ENCODE measurements at places on chromosomes 12 and 14.
A peak's percentile ranks its signal among the peaks of the same experiment; 100 is the strongest.

DNA sequence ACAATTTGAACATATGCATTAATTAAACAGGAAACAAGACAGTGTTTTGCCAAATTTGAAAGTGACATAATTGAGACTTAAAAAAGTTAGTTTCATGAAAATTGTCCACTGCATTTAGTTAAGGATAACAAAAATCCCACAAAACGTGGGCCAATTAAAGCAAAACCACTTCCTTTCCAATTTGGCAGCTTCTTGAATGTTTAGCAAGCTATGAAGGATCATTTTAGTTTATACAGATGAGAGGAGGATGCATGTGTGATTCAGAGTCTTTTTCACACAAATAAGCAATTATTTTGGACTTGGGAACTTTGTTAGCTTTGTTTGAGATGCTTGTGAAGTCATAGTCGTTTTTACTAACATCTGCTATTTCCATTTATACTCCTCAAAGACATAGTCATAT, 109.6 kb downstream of the ATXN7L3B start:
- no peak overlapping the region for H3K4me3 ChIP-seq
- H3K4me1 ChIP-seq = no peaks in the 10 kb centered on the region
- no peak overlapping the region for H3K27ac ChIP-seq
- no peaks in the 10 kb centered on the region for H3K27me3 ChIP-seq
- no peaks in the 10 kb centered on the region for H3K36me3 ChIP-seq

DNA sequence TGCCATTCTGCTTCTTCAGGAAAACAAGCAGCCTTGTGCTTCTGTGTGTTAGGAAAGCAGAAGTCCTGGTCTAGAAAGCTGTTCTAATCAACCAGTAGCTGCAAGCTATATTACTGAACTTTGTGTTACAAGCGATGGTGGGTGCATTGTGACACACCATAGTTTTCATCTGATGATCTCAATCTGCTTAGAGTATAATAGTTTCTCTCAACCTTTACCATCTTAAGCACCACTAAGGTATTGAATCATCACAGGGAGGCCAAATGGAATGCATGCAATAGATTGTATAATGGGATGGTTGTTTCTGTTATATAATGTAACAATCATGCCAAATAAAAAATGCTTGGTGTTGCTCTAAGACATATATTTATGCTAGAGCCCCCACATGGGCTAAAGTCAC, 771.7 kb downstream of the NOVA1 start:
- DNase-seq = no peak
- H3K27ac ChIP-seq = no peak overlapping the region
- H3K36me3 ChIP-seq = no peaks in the 10 kb centered on the region
- H3K4me1 ChIP-seq = no peaks in the 10 kb centered on the region
- no peak overlapping the region for H3K4me3 ChIP-seq

DNA sequence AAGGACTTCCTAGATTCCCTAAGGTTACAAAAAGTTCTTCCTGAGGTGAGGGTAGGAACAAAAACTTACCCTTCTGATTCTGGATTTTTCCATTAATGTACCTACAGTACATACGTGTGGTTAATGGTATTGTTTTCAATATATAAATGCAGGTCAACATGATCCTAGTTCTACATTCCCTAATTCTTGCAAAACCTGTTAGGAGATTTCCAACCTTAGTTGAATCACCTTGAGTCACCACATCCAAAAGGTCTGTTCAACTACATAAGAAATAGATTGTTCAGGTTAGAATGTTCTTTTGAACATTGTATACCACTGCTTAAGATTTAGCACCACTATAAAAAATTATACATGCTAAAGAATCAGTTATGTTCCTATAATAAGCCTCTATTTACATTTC, 118.9 kb downstream of the GARIN6 start:
- H3K27ac ChIP-seq = no peak overlapping the region
- peaks cover 16% of the 10 kb centered on the region for H3K4me1 ChIP-seq
- H3K4me3 ChIP-seq = no peak overlapping the region
- H3K27me3 ChIP-seq = no peaks in the 10 kb centered on the region

DNA sequence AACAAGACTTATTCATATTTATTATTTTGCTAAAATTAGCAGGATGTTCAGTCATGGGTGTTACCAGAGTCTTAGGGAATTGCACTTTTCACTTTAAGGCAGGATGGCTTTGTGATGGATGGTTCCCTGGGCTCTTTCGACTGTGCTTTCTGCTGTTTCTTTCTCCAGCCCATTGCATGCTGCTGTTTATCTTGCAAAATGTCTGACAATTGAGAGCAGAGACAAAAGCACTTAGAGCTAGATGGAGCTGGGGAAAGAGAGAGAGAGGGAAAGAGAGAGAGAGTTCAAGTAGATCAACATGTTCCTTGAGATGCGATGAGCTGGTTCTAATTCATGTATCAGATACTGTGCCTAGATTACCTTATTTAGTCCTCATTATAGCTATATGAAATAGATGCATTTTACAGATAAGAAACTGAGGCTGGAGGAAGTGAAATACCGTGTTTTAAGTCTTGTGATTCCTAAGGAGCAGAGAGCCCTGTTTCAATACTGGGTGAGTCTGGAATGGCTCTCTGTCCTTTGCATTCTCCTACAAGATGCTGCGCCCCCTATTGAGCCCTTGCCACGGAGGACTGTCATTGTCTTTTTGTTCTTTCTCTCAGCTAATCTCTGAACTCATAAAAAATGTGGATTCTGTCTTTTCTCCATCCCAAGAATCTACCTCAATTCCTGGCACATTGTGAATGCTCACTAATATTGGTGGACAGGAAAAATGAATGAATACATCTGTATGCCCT, 227.9 kb downstream of the ALG10B start:
- H3K27me3 ChIP-seq = no peaks in the 10 kb centered on the region
- no peaks in the 10 kb centered on the region for H3K36me3 ChIP-seq
- H3K27ac ChIP-seq = no peak overlapping the region
- peaks cover 12% of the 10 kb centered on the region for H3K4me1 ChIP-seq
- no peak overlapping the region for H3K4me3 ChIP-seq

DNA sequence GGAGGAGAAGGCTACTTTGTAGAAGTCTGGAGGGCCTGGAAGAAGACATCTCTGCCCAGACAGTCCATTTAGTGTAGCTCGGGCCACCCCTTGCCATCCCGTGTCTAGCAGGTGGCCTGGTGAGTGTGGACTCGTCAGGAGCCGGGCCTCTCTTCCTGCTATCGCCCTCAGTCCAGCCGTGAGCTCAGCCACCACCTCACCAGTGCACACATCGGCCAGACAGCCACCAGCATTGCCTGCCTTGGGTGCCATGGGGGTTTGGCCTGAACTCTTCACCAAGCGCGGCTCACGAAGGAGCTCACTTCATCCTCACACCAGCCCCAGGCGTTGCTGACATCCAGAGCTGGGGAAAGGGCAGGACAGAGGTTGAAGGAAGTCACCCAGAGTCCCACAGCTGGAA, 19.6 kb upstream of the TRAF3 start:
- no peaks in the 10 kb centered on the region for H3K36me3 ChIP-seq
- H3K27ac ChIP-seq = no peak overlapping the region
- no peak for DNase-seq
- no peaks in the 10 kb centered on the region for H3K4me1 ChIP-seq
- H3K4me3 ChIP-seq = no peak overlapping the region

GRCh38 chr14:95948558-95948981, 71.9 kb downstream of the TUNAR start:
- no peaks in the 10 kb centered on the region for H3K4me1 ChIP-seq
- H3K4me3 ChIP-seq = no peak overlapping the region
- no peaks in the 10 kb centered on the region for H3K27me3 ChIP-seq
- DNase-seq = no peak
- no peaks in the 10 kb centered on the region for H3K36me3 ChIP-seq

GRCh38 chr12:7411343-7411742, 32.6 kb downstream of the CD163L1 start:
- DNase-seq = no peak
- H3K27me3 ChIP-seq = peaks cover 33% of the 10 kb centered on the region
- no peak overlapping the region for H3K4me3 ChIP-seq
- H3K27ac ChIP-seq = no peak overlapping the region
- no peaks in the 10 kb centered on the region for H3K36me3 ChIP-seq
- H3K4me1 ChIP-seq = no peaks in the 10 kb centered on the region

- H3K36me3 ChIP-seq = no peaks in the 10 kb centered on the region
- H3K4me1 ChIP-seq = no peaks in the 10 kb centered on the region
- H3K4me3 ChIP-seq = no peak overlapping the region
- DNase-seq = no peak
- H3K27me3 ChIP-seq = peaks cover 39% of the 10 kb centered on the region
These were observed 243.5 kb downstream of the TMEM132C start for GRCh38 chr12:128510511-128510910.

DNA sequence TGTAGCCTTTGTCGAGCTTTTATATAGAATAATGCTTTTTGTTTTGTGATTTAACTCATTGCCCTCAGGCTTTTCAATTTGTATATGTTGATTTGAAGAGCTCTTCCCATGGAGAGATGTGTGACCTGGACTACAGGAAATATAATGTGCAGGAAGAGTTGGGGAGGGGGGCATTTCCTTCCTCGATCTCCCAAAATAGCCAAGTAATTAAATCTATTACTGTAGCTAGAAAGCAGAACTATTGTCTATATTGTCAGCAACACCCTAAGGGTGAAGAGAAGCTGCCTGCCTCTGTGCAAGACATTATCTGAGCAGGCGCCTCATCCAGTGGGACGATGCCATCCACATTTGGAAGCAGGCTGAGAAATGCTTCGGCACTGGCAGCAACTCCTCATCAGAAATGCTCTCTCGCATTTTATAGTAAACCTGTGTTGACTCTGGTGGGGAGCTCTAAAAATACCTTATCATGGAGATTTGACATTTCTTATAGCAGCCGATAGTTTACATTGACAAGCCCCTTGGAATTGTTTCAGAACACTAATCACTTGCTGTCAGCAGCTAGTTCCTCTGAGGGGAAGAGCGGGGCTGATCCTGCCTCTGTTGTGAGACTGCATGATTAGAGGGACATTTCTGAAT, 392.5 kb upstream of the RGS6 start:
- no peaks in the 10 kb centered on the region for H3K36me3 ChIP-seq
- H3K4me1 ChIP-seq = no peaks in the 10 kb centered on the region
- H3K27ac ChIP-seq = no peak overlapping the region

GRCh38 chr14:49853572-49854375, 1.2 kb upstream of the NEMF start:
- peak overlapping the region; percentile 87 for H3K4me3 ChIP-seq
- peaks cover 13% of the 10 kb centered on the region for H3K36me3 ChIP-seq
- DNase-seq = peak; percentile 95
- H3K27me3 ChIP-seq = no peaks in the 10 kb centered on the region
- peaks cover 32% of the 10 kb centered on the region for H3K4me1 ChIP-seq
- H3K27ac ChIP-seq = no peak overlapping the region

DNA sequence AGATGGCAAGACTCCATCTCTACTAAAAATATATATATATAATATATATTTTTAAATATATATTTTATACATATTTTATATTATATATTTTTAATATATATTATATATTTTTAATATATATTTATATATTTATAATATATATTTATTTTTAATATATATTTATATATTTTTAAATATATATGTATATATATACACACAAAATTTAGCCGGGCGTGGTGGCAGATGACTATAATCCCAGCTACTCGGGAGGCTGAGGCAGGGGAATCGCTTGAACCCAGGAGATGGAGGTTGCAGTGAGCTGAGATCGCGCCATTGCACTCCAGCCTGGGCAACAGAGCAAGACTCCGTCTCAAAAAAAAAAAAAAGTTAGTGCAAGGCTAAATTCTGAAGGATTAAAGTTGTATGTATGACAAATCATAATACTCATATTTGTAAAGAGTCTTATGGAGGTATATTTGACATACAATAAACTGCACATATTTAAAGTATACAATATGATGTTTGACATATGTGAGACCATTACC, 7.7 kb upstream of the TDG start:
- H3K4me3 ChIP-seq = peak overlapping the region; percentile 74
- peaks cover 16% of the 10 kb centered on the region for H3K36me3 ChIP-seq
- no peak for DNase-seq
- H3K27me3 ChIP-seq = no peaks in the 10 kb centered on the region
